ENCODE measurements at places on chromosomes 5 and 9.

GRCh38 chr5:83846624-83847350 is 126.1 kb upstream of the HAPLN1 start:
- no peak for DNase-seq

DNA sequence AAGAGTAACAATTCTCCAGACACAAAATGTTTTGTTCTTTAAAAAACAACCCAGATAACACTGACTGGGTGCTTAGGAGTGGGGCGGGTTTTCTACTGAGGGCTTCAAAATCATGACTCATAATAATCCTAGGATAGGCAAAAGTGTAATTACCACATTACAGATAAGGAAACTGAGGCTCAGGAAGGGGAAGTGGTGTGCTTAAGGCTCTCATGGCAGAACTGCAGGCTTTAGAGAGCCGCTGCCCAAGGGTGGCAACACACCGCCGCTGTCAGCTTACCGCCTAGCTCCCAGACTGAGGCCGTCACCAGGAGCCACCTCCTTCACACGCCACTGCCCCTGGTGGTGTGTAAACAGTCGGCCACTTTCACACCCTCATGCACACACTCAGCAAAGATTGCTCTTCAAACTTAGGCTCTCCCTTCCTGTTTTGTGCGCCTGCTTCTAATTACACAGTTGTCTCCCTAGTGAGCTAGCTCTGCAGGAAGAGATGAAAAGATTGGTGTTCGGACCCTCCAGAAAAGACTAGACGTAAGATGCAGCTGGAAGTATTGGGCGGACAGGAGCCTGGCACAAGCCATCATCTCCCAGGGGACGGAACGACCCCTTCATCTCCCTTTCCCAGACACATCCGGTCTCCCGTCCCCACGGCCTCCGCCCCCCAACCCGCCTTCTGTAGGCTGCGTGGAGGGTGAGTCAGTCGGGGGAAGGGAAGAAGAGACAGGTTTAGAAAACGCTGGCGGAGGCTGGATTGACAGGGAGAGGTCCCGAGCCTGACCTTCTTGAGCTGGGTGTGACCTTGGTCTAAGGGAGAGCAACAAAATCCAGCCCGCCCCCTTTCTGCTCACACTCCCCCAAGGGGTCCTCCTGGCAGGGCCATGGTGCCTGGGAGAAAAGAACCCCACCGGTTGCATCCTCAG is 162.7 kb downstream of the SYK start:
- no peak for DNase-seq

- DNase-seq, result no peak
Observed at GRCh38 chr9:130409246-130409645, 35.5 kb upstream of the ASS1 start.

DNA sequence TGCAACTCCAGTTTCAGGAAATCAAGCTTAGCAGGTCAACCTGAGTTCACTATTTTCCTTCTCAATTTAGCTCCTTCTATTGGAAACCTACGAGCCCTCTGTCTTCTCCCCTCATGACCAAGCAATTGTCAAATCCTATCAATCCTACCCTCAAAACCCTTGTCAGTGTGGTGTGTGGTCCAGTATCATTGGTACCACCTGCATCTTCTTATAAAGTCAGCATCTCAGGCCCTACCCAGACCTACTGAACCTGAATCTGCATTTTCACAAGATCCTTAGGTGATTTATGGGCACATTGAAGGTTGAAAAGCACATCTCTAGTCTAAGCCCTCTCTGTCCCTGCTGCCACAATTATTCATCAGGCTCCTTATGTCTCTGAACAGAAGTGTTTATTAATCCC is 77.6 kb upstream of the NR4A3 start:
- DNase-seq, result no peak

- no peak for DNase-seq
Observed at GRCh38 chr9:4139196-4139595, 160.7 kb downstream of the GLIS3 start.

DNA sequence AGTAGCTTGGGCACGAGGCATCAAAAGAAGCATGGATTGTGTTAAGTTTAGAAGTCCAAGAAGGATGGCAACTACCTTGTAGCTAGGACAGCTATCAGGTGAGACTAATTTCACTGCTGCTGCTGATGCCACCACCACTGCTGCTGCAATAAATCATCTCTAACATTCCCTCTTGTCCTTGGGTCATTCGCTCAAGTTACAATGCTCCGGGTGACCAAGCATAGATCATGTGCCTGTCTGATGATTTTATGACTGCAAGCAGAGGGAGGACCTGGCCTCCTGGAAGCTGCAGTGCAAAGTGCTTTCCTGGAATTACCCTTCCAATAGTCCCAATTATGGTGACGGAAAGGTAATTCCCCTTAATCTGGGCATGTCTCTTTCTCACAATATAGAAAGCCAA is 334.4 kb downstream of the PRELID2 start:
- DNase-seq, result no peak

- no peak for DNase-seq
Observed at GRCh38 chr9:71797266-71797665, 29.0 kb upstream of the CEMIP2 start.

- DNase-seq, result no peak
Observed at GRCh38 chr9:88803546-88804253, 187.6 kb upstream of the S1PR3 start.

- DNase-seq, result no peak
Observed at GRCh38 chr5:88159591-88159990, 109.1 kb downstream of the TMEM161B start.

GRCh38 chr9:70028287-70028686 is 15.4 kb upstream of the MAMDC2 start:
- no peak for DNase-seq

DNA sequence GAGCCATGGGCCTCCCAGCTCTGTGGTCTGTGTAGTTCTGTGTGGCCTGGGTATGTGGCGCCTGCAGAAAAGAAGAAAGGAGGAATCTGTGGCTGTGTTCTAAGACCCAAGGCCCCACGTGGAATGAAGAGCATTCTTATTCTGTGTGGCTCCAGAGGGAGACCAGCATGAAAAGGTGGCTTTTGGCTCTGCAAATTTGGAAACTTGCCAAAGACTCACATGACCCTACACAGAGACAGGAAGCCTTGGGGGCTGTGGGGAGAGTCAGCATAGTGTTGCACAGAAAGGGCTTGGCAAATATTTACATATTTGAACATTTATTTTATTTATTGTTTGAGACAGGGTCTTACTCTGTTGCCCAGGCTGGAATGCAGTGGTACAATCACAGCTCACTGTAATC is 193.3 kb downstream of the TMEM38B start:
- no peak for DNase-seq

All from posterior vena cava (tissue), 2 donors.